ENCODE measurements at places on chromosomes 7 and 10. TPM values are rescaled to one million over a fixed set of nuclear protein-coding genes. Genes with fewer than 3 reads are reported as not detected.

GRCh38 chr10:11631291-11631690 lies 19.8 kb upstream of the USP6NL start:
- DNase-seq, result no peak

PTPRN2 gene
- 6.6 TPM for total RNA-seq

DNA sequence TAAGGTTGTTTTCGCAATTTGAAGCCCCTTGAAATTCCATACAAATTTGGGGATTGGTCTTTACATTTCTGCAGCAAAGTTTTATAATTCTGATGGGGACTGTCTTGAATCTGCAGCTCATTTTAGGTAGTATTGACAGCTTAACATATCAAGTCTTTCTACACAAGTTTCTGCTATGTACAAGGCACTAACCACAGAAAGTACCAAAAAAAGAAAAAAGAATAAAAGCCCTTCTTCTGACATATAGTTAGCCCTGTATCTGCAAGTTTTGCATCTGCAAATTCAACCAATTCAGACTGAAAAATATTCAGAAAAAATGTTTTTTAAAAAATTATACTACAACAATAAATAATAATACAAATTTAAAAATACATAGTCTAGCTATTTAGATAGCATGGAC lies 15.3 kb downstream of the POT1 start:
- DNase-seq, result no peak

- DNase-seq, result no peak
These were observed 241.9 kb downstream of the FOXP2 start for GRCh38 chr7:114656466-114656865.

DNA sequence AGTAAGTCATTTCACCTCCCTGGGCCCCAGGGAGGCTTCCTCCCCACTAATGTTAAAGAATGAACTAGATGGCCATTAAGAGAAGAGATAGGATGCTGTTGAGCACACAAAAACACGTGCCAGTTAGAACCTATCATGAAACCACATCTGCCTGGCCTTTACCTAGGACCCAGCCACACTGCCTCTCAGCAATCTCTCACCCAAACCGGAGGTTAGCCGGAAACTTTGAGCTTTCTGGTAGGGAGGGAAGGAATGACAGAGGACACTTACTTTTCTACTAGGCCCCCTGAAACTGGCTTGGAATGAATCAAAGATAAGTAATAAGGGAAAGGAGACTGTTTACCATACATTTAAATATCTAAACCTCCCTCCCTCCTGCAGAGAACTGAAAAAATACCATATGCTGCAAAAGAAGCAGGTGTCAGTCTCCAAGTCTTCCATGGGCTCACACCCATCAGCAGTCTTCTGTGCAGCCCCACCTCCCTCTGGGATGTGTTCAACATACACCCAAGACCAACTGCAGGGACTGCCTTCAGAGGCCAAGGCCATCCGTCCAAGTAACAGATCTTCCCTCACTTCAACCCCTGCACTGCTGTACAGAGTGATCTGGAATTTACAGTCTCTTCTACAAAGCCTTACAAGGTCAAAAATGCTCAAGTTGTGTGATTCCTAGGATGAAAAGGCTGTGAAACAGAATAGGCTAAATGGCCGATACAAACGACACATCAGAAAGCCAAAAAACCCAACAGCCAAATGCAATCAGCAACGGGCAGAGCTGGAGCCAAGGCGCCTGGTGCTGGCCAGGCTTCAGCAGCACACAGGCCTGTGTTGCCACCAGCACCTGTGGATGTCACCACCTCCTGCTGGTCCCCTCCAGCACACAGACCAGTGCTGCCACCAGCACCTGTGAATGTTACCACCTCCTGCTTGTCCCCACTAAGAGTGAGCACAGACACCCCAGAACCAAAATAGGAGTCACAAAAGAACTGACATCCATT lies 42.4 kb downstream of the SORBS1 start:
- DNase-seq, result no peak

CALHM1 gene
- total RNA-seq, result not detected

- DNase-seq, result no peak
These were observed 1151.7 kb upstream of the LRRN3 start for GRCh38 chr7:109939207-109939606.

Measured in tibial nerve (tissue), 4 donors.